ENCODE measurements at places on chromosomes 11 and 22. TPM values are rescaled to one million over a fixed set of nuclear protein-coding genes. Genes with fewer than 3 reads are reported as not detected.

Gene TSPAN18
- 11.7 TPM for total RNA-seq

Gene SOX6
- total RNA-seq, result under 0.01 TPM

Gene OR52H1
- total RNA-seq, result not detected

Gene MMP8
- total RNA-seq, result not detected

Gene MMP27
- total RNA-seq, result not detected

Gene RIBC2
- total RNA-seq, result 2.1 TPM

Gene UPK3A
- not detected for total RNA-seq

Gene WNT7B
- not detected for total RNA-seq
